ENCODE measurements at places on chromosomes 5 and 9.

DNA sequence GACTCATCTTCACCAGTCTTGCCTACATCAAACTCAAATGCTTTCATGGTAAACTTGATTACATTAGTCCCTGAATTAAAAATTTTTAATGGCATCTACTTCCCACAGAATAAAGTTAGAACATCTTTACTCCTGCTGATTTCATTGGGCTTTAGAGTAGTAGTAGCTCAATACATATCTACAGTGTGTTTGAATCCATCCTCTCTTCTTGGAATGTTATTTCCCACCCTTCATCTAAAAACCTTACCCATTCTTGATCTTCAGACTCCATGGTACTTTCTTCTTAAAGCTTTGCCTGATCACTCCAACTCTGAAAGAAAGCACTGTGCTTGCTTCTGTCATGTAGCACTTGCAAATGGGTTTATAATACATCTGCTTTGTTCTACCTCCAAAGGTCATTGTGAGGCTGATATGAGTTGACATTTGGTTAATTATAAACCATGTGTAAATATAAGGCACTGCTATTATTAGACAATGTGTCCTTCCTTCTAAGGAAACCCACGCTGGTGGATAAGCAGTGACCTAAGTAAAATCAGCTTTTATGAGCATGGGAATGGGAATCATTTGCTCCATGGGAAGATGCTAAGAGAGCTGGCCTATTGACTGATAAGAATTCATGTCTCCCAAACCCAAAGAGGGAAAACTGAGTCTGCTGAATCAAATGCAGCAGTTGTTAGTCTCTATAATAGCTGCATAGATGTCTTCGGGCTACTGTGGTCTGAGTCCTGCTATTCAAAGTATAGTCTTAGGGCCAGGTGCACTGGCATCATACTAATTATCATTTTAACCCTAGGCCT, 7.5 kb upstream of the PRLR start:
- DNase-seq, result no peak

DNA sequence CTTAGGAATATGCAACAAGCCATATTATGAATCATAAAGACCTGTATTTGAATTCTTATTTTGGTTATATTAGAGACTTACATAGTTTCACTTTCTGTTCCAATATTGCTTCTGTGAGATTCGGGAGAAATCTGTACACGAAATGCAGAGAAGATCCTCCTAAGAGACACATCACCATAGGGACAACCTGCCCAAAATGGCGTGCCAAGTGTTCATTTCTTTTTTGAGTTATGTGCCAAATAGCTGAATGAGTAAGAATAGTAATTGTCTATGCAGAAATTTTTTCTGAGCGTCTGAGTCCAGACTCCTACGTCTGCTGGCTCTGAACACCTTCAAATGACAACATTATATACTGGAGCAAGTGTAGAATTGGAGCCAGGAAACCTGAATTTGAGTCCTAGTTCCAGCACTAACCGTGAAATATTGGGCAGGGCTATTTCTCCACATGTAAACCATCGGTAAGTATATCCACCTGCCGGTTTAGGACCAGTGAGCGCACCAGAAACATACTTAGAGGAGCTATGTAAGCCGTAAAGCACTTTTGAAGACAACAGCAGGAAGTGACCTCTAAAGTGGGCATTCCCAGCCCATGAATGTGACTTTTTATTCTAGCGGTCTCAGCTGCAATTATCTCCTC, 163.9 kb upstream of the DMRT1 start:
- no peak for DNase-seq

DNA sequence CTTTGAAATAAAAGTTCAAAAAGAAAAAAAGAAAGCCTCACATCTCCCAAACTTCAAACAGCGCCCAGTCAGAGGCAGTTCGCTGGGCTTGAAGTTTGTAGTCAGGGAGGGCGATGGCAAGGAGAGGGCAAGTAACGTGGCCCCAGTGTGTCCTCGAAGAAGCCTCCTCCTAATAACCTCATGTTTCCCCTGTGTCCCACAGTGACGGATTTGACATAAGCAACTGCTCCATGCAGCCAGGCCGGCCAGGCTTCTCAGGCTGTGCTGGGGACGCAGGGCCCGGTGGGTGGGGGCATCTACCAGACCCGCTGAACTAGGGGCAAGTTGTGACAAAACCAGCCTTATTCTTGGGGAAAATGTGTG, 172.2 kb downstream of the ERCC6L2 start:
- no peak for DNase-seq

GRCh38 chr9:95574176-95574575, 57.4 kb upstream of the PTCH1 start:
- DNase-seq, result no peak

- DNase-seq, result no peak
Measured at GRCh38 chr5:7916171-7916804, 47.3 kb downstream of the MTRR start.

- no peak for DNase-seq
Measured at GRCh38 chr5:5026409-5026785, 113.7 kb upstream of the ADAMTS16 start.

GRCh38 chr5:139415221-139415861, 11.5 kb upstream of the SPATA24 start:
- no peak for DNase-seq

- no peak for DNase-seq
Measured at GRCh38 chr5:53834500-53834899, 274.1 kb downstream of the NDUFS4 start.

- no peak for DNase-seq
Measured at GRCh38 chr9:519579-519978, 304.9 kb downstream of the DOCK8 start.

DNA sequence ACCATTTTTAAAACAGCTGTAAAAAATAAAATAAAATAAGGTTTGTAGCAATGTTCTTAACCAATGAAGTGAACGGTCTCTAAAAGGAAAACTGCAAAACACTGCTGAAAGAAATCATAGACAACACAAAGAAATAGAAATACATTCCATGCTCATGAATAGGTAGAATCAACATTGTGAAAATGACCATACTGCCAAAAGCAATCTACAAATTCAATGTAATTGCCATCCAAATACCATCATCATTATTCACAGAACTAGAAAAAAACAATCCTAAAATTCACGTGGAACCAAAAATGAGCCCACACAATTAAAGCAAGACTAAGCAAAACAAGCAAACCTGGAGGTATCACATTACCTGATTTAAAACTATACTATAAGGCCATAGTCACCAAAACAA, 67.6 kb upstream of the RGMB start:
- no peak for DNase-seq

- no peak for DNase-seq
Measured at GRCh38 chr9:5857928-5858327, 25.0 kb upstream of the ERMP1 start.

DNA sequence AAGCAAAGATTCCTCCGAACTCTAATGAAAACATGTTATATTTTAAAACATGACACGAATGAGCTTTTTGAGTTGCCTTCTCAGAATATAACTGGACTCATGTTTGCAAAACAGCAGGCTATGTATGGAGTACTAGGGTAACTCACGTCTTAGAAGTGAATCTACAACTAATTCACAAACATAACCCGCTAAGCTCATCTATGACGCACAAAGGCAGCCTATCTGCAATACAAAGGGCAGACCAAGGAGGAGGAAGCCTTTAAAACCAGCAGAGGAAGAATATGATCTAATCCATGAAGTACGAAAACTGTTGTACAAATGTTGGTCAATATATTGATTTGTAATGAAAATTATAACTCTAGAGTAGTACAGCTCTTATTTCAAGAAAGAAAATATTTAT, 67.0 kb downstream of the CETN3 start:
- DNase-seq, result no peak

- no peak for DNase-seq
Measured at GRCh38 chr9:134034215-134035040, 9.1 kb downstream of the BRD3OS start.

- no peak for DNase-seq
Measured at GRCh38 chr5:180133060-180133459, 61.5 kb upstream of the RNF130 start.

DNA sequence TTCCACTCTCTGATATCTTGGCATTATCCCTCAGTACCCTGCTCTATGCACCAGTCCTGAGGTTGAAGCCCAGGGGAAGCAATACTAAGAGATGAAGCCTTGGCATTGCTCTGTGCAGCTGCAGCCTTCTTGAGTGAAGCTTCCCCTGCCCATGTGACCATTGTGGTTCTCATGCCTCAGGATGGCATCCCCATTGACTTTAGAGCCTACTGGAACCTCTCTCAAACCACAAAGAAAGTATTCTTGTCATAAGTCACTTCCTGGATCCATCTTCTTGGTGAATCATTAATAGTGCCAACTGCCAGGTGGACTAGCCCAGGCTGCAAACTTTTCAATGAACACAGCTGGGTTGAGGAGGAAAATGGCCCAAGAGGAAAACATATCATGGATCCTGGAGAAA, 283.9 kb upstream of the RFX3 start:
- DNase-seq, result no peak

- no peak for DNase-seq
Measured at GRCh38 chr9:125942125-125942524, 195.0 kb downstream of the PBX3 start.

DNA sequence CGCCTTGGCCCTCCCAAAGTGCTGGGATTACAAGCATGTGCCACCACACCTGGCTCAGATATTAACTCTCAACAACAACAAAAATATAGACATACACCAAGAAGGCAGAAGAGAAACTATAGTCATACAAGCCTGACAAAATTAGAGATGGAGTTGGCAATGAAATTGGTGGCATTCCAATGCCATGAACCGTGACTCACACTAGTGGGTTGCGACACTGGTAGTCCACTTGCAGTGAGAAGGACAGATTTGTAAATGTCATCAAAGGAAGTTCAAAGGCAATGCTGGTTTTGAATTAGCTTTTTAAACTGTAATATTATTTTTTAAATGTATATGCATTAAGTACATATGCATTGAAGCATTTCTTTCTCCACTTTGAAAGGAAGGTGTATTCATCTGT, 8.5 kb upstream of the DNAJC25 start:
- DNase-seq, result no peak

GRCh38 chr9:137310189-137311052, 8.3 kb upstream of the NRARP start:
- peak; percentile 69 for DNase-seq

DNA sequence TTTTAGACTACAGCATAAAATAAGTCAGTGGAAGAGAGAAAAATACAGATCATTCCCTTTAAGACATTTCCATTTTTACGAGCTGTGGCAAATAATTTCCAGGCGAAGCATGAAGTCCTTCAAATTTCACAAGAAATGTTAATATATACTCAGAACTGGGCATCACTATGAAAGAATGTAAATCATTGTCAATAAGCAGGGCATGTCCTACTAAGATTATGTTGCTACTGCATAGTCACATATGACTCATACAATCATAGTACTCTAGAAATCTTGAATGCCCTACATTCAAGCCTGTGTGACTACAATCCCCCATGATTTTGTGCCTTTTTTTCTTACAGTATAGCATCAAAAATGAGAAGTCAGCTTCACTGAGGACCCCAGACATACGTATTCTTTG, 485.2 kb upstream of the FTMT start:
- DNase-seq, result no peak

DNA sequence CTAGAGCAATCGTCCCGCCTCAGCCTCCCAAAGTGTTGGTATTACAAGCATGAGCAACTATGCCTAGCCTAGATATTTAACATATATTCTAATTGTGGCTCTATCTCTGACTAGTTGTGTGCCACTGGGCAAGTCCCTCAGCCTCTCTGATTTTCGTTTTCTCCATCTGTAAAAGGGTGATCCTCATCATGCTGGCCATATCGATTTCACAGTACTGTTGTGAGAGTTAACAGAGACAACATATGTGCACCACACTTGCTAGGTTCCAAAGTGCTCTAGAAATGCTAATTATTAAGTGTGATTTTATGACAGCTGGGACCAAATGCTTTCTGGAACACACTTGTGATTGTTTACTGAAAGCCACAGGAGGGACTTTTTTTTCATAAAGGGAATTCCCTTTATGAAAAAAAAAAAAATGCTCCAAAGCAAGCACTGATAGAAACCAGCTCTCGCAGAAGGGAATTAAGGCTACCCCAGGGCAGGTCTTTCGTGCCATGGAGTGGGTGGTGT, 78.5 kb upstream of the EPB41L4B start:
- DNase-seq, result no peak

DNA sequence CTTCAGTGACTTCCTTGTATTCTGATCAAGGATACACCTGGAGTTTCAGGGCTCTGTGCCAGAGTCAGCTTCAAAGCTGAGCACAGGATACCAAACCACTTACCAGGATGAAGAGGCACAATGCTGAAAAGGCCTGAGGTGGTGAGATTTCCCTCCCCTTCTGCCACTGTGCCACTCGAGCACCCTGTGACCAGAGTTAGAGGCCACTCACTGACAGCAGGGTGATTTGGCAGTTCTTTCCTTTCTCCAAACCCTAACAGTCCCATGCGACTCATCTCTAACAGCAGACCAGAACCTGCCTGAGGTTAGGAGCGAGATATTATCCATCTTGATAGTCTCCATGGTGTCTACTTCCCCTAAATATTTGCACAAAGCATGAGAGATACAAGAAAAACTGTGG, 1.8 kb downstream of the PLGRKT start:
- no peak for DNase-seq

DNA sequence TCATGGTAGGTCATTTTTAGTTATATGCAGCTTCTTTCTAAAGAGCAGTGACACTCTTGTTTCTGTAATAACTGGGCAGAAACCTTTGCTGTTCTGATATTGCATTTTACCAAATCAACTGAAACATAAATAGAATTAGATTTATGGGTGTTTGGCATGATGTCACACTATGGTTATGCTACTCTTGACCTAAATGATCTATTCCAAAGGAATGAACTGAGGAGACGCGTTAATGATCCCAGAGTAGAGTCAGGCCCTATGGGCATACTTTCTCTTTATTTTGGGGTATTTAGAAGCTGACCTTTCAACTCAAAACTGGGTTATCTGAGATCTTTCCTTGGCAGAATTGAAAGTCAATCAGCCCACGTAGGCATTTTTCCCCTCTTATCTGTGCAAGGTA, 146.8 kb upstream of the ADAMTSL1 start:
- DNase-seq, result no peak

- no peak for DNase-seq
Measured at GRCh38 chr5:158492841-158493242, 606.9 kb downstream of the EBF1 start.

GRCh38 chr5:74394916-74395880, 245.3 kb downstream of the ENC1 start:
- DNase-seq, result no peak

Measured in NCI-H1436 treated with DMSO at 0.1 percent for 48 hours (cell line).